ENCODE measurements at places on chromosomes 3 and 15.

DNA sequence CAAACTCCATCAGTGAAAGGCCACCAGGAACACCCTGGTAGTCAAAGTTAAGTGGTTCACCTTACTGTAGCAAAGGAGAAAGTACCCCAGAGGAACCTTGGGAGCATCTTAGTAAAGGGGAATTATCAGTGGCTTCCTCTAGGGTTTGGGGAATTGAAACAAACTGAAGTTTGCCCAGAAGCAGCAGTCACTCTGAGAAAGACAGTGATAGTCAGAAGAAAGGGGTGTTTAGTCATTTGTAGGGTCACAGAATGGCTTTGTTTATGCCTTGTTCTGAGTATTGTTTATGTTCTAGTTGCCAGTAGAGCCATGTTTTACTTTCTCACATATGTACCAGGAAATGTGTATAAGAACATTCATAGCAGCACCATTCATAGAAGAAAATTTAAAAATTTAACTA lies 93.8 kb downstream of the FHIT start:
- DNase-seq, result no peak

DNA sequence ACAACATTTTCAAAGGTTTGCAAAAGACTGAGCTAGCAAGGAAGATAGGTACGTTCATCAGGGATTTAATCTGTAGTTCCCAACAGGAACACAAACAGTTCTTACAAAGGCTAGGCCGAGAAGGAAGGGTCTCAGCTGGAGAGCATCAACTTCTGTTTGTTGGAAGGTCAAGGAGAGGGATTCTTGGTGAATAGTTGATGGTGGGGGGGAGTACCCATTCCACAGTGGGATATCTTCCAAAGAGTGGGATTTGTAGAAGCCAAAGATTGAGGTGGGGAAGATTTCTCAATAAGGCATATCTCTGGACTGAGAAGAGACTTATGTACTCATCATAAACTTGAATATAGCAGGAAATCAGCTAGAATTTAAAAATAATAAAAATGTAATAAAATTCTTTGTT lies 231.8 kb downstream of the CHST2 start:
- no peak for DNase-seq

DNA sequence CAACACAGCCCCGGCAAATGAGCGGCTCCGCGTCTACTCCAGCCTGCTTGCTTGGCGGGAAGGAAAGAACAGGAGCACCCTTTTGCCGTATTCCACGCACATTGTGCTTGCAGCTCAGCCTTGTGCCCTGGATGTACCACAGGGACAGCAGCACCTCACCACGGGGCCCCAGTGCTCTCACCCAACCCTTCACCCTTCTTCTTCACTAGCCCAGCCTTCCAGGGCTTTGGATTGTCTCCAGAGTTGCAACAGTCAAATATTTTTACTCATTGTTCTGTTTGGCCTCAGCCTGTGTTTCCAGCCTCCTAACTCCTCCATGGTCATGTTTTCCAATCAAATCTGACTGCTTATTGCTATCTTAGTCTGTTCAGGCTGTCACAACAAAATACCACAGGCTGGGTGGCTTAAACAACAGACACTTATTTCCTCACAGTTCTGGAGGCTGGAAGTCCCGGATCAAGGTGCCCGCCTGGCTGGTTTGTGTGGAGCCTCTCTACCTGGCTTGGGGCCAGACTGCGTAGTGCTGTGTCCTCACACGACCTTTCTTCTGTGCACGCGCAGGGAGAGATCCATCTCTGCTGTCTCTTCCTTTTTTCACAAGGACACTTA lies 79.2 kb upstream of the ABHD17C start:
- no peak for DNase-seq

- no peak for DNase-seq
These were observed 196.8 kb downstream of the PLCL2 start for GRCh38 chr3:17081520-17081919.

DNA sequence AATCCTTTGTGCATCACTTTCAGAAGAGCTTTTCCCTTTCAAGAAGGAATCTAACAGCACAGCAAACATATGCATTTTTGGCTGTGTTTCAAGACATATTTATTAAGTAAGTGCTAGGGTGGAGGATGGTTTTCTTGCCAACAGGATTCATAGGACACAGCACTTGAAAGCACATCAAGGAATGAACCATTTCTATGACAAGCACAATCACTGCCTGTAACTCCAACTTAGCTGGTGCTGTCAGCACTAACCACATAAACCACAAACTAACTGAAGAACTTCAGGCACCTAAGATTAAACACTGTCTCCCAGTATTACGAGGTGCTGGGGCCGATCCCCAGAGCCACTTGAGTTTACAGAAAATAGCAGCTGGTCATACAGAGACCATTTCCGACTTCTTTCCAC lies 35.4 kb upstream of the SPRED1 start:
- DNase-seq, result no peak

DNA sequence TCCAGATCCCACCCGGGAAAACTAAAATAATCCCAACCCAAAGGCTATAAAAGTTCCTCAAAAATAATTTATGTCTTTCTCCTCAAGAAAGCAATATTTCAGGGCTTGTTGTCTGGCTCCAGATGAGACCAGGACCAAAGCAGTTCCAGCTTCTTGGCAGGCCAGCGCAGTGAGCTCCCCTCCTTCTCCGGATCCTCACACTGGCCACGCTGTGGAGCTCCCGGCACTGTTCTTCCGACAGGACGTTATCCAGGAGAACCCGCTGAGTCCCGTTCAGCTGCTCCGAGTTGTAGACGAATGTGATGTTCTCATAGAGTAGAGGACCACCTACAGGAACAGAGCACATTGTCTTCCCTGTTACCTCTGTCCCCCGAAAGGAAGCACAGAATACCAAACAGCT lies 146.3 kb downstream of the P3H2 start:
- DNase-seq, result no peak

- DNase-seq, result no peak
These were observed 9.8 kb downstream of the FXR1 start for GRCh38 chr3:180922242-180922641.

DNA sequence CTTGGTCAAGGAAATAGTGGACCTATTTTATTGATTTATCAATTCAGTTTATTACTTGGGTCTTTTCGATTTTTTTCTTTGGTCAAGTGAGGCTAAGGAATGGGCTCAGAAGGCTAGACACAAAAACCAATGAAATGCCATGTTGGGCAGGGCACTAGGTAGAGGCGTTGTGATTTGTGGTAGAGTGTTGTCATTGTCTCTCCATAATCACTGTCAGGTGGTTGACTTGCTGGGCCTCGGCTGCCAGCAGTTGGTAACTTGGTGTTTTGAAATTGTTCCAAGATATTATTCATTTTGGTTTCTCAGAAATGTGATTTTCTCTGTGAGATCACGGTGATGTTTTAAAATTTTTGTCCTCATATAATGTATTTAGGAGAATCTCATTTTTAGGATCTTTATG lies 173.6 kb downstream of the KLHL25 start:
- no peak for DNase-seq

GRCh38 chr15:48393645-48394506 lies 62.6 kb downstream of the DUT start:
- DNase-seq, result no peak

GRCh38 chr3:178275311-178275710 lies 260.9 kb upstream of the KCNMB2 start:
- no peak for DNase-seq

GRCh38 chr15:55514414-55514850 lies 6.4 kb upstream of the DNAAF4 start:
- no peak for DNase-seq

- DNase-seq, result no peak
These were observed 429 bp downstream of the PARP9 start for GRCh38 chr3:122563717-122564025.

DNA sequence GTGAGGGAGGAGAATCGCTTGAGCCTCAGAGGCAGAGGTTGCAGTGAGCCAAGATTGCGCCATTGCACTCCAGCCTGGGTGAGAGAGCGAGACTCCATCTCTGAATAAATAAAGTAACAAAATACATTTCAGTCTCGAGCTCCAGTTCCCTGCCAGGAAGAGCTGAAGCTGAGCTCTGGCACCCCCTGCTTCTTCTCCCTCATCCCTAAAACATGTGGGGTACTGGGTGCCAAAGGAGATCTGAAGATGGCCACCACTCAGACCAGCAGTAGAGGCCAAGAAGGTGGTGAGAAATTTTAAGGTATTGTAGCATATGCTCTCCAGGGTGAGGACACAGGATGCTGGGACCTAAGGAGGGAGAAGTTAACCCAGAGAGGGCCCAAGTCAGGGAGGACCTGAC lies 75.0 kb upstream of the CGNL1 start:
- DNase-seq, result no peak

GRCh38 chr15:82044373-82045178 lies 1.2 kb downstream of the MEX3B start:
- no peak for DNase-seq

DNA sequence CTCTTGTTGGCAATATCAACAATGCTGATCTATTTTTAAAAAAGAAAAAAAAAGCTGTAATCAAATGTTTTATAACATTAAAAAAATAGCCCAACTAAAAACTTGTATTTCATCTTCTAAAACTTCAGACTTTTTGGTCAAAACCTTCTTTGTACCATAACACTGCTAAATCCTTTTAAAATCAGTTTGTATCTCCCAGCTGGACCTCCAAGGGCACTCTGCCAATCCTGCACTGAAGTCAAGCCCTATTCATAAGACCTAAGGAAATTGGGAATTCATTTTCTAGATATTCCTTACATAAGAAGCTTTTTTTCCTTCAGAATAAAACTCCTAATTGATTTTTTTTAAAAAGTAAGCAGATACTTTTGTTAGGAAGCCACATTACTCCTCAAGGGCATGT lies 38.2 kb upstream of the HCLS1 start:
- no peak for DNase-seq

- DNase-seq, result no peak
These were observed 27.2 kb upstream of the GNB5 start for GRCh38 chr15:52218371-52218770.

- no peak for DNase-seq
These were observed 116.9 kb downstream of the PLOD2 start for GRCh38 chr3:146044046-146044445.

- DNase-seq, result no peak
These were observed 119.2 kb upstream of the ALDH1A3 start for GRCh38 chr15:100760357-100760903.

DNA sequence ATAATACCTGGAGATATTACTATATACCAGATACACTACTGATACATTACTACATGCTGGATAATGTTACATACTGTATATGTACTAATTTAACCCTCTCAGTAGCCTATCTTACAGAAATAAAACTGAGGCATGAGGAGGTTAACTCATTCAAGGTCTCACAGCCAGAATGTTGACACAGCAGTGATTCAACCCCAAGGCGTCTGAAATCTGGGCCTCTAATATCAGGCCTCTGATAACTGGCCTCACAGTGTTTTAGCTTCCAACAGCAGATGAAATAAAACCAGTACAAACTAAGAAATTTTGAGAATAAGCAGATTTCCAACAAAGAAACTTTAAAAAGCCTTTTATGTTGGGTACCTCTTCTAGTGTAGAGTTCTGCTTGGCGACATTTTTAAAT lies 23.4 kb downstream of the DZIP1L start:
- no peak for DNase-seq
